ENCODE measurements at places on chromosomes 13 and 19. TPM values are rescaled to one million over a fixed set of nuclear protein-coding genes. Genes with fewer than 3 reads are reported as not detected.
A peak's percentile ranks its signal among the peaks of the same experiment; 100 is the strongest.

CATSPERD gene
- not detected for total RNA-seq

ZNF835 gene
- total RNA-seq = not detected

ZNF584 gene
- 14.3 TPM for total RNA-seq

ADGRE1 gene
- total RNA-seq = 5.8 TPM

ZNF8 gene
- total RNA-seq = 4.9 TPM

CGB8 gene
- total RNA-seq = not detected

TNFSF11 gene
- not detected for total RNA-seq

MEF2B gene
- total RNA-seq = not detected

TM9SF2 gene
- total RNA-seq = 29.3 TPM

AXL gene
- total RNA-seq = 48.7 TPM

TMEM59L gene
- total RNA-seq = 1.8 TPM

WTIP gene
- 12.9 TPM for total RNA-seq

IER2 gene
- total RNA-seq = 174 TPM

MRPL54 gene
- 58.7 TPM for total RNA-seq

DNA sequence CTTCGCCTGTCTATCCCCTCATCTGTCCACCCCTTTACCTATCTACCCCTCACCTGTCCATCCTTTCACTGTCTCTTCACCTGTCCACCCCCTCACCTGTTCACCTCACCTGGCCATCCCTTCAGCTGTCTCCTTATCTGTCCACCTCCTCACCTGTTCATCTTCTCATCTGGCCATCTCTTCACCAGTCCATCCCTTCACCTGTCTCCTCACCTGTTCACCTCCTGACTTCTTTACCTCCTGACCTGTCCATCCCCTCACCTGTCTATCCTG lies 13.2 kb upstream of the KANK2 start:
- no peak for DNase-seq

DNA sequence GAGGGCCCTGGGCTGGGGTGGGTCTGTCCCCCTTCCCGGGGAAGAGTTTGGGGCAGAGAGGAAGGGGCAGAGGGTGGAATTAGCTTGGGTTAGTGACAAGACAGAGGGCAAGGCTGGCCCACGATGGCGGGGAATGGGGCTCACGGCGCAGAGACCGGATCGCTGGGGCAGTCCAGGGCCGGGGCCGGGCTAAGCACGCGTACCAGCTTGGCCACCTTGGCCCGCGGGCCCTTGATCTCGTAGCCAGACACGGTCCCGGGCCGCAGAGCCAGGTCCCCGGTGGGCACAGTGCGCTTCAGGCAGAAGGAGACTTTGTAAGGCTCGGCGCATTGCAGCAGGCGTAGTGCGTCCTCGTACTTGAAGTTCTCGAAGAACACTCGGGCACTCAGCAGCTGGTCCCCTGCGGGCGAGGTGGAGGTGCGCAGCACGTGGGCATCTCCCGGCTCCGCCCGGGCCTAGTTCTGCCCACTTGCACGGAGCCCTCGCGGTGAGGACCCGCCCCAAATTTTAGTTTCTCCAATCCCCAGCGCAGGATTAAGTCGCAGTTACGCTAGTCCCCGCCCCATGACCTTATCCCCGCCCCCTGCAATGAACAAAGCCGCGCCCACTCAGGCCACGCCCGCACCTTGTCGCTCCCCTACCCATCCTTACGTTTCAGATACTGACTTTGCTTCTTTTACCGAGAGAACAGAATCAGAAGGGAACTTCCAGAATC lies 8.6 kb upstream of the HIPK4 start:
- peak; percentile 44 for DNase-seq

DNA sequence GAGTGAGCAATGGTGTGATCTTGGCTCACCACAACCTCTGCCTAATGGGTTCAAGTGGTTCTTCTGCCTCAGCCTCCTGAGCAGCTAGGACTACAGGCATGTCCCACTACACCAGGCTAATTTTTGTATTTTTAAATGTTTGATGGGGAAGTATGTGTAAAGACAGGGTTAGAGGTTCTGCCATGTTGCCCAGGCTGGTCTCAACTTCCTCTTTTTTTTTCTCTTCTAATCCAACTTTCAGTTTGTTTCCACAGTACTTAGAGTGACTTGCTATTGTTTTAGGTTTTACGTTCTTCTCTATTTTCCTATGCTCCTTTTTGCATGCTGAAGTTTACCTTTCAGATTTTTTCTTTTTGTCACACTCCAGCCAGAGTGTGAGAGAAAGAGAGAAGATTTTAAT lies 1433.0 kb downstream of the UQCRFS1 start:
- DNase-seq = no peak

GRCh38 chr19:51547397-51548212 lies 16.1 kb upstream of the SIGLEC6 start:
- no peak for DNase-seq

- DNase-seq = no peak
Measured at GRCh38 chr13:41606646-41607045, 149.3 kb downstream of the RGCC start.

DNA sequence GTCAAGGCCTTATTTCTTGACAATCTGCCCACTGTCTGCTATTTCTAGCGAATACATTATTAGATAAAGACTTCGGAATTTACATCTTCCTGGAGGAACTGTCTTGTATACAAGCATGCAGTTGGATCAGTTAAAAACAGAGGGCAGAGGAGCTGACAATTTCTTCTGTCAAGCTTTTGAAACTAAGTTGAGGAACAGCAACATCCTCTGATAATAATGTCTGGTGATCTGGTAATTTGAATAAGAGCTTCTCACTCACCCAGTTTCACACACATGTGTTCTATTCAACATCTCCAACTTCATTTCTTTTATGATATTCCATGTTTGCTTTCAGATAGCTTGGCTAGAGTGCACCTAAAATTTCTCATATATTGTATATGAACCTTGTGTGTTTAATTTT lies 50.2 kb downstream of the MTMR6 start:
- no peak for DNase-seq

DNA sequence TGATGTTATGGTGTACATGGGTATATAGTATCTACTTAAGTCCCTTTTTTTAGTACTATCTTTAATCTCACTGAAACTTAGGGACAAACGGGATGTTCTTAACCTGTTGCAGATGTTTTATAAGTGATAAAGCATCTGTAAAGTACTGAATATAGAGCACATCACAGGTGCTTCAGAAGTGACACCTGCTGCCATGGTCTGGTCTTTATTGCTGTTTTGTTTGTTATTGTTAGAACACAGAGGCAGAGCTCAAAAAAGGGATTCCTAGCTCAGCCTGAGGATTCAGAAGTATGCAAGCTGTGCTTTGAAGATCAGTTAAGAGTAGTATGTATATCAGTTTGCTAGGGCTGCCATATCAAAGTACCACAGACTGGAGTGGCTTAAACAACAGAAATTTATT lies 219.5 kb downstream of the DCT start:
- no peak for DNase-seq

DNA sequence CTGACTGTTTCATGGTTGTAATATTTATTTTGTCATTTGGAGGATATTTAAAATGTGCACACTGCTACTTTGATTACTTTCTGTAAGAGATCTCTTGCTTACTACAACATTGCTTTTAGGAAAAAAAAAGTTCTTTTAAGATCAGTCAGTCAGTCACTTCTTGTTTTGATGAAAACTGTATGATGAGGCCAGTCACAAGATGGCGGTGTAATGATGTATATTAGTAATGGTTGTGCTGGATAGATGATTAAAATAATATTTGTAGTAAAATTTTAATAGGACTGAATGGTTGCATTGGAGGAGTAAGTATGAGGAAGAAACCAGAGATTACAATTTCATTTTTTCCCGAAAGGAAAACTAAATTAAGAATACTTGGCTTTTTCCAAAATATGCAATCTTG lies 2411.1 kb downstream of the PCDH9 start:
- DNase-seq = no peak

GRCh38 chr13:111166882-111167675 lies 52.0 kb downstream of the ARHGEF7 start:
- DNase-seq = no peak

GRCh38 chr13:43938449-43938848 lies 58.7 kb downstream of the LACC1 start:
- no peak for DNase-seq

- no peak for DNase-seq
Measured at GRCh38 chr19:39197808-39198207, 1.0 kb downstream of the NCCRP1 start.

DNA sequence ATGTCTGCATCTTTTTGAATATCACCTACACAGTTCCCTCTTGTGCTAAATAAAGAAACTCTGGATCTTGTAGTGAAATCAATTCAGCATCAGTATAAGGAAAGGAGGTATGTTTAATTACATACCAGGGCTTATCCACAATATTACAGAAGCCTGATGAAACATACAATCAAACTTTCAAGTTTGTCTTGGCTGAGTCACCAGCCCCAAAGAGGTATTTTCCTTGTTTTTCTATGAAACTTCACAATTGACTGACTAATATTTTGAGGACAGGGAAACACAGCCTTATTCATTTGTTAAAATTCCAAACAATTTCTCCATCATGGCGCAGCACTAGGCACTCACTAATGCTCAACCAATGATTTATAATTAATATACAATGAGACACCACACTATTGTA lies 952.4 kb downstream of the PCDH17 start:
- no peak for DNase-seq

DNA sequence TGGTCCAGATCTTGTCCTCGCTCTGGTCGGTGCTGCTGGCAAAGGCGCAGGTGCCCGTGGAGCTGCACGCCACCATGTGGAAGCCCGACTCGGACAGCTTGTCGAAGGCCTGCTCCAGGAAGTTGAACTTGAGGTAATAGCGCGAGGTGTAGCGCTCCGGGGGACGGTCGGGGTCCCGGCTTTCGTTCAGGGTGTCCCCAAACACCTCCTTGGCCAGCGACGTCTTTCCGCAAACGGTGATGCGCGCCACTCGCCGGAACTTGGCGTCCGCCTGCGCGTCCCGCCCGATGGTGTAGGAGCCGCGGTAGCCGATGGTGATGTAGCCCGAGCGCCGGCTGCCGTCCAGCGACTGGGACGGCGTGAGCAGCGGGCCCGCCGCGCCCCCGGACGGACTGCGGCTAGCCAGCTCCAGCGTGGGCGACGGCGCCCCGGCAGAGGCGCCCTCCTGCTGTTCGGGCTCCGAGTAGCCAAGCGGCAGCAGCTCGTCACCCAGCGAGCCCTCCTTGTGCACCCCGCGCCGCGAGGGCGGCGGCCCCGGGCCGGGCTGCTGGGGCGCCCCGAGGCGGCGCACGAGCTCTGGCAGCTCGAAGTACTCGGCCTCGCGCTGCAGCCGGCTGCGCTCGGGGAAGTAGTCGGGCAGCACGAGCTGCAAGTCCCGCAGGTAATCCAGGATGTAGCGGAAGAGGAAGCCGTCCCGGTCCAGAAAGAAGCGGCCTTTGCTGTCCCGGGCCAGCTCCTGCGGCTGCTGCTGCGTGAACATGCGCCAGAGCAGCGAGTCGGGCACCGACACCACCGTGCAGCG lies 801 bp downstream of the KCTD12 start:
- peak; percentile 73 for DNase-seq

DNA sequence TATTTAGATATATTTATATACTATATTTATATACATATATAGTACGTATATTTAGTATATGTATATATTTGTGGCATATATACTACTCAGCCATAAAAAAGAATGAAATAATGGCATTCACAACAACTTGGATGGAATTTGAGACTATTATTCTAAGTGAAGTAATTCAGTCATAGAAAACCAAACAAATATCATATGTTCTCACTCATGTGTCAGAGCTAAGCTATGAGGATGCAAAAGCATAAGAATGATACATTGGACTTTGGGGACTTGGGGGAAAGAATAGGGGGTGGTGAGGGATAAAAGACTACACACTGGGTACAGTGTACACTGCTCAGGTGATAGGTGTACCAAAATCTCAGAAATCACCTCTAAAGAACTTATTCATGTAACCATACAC lies 1015.7 kb downstream of the EFNB2 start:
- DNase-seq = no peak

DNA sequence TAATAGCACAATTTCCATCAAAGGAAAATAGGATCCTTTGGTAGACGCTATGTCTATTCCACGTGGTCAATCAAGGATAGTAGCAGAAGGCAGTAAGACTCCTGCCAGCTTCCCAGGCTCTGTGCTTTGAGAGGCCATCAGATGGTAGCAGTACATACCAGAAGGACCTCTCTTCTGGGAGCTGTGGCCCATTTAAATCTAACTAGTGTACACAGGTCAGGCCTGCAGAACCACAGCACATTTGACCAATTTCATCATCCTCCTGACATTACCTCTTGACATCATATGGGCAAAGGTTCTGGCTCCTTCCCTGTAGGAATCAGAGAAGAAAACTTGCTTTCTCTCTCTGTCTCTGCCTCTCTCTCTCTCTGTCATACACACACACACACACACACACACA lies 229.6 kb upstream of the HTR2A start:
- no peak for DNase-seq

GRCh38 chr19:16148443-16149229 lies 5.2 kb downstream of the HSH2D start:
- DNase-seq = no peak

GRCh38 chr13:43545317-43545874 lies 241.4 kb downstream of the ENOX1 start:
- DNase-seq = no peak

DNA sequence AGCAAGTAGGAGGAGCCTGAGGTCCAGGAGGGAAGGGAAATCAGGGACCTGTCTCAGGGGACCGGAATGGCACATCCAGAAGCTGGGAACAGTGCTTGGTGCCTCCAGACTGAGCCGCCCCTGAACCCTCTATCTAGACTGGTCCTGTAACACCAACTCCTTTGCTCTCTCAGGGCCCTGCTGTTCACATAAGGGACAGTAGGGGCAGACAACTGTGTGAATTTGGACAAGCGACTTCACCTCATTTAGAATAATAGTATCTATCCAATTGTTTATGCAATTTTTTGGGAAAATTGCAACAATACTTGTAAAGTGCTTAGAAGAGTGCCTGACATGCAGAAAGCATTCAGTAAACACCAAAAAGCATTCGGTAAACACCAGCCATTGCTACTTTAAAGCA lies 14.0 kb downstream of the SYMPK start:
- DNase-seq = no peak

- DNase-seq = peak; percentile 91
Measured at GRCh38 chr13:32587011-32587810, 959 bp downstream of the PDS5B start.

- DNase-seq = no peak
Measured at GRCh38 chr13:50671497-50671850, 172.0 kb downstream of the DLEU7 start.

- DNase-seq = no peak
Measured at GRCh38 chr19:9865732-9866501, 30.8 kb downstream of the PIN1 start.

GRCh38 chr13:98984118-98984517 lies 6.3 kb upstream of the DOCK9 start:
- no peak for DNase-seq

DNA sequence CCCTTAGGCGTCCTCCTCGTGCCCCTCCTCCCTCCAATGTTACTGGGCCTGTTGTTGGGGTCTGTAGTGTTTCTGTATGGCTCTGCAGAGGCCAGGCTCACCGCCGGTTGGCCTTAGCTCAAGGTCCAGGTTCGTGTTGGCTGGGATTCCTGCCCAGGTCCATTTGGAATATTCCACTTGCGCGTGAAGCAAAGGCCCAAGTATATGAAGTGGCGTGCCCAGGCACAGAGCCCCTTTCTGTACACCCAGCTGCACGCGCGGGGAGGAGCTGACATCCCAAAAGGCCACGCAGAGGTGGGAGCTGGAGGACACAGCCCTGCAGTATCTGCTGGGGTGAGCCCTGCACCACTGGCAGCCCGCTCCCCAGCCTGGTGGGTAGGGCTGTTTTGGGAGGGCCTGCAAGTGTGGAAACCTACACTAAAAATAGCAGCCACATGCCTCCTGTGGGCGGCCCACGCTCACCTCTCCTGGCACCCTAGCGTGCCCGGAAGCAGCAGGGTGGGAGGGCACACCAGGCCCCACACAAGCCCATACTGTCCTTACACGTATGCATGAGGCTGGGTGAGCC lies 30.2 kb downstream of the CRTC1 start:
- no peak for DNase-seq

GRCh38 chr13:50787316-50788195 lies 55.9 kb downstream of the DLEU7 start:
- DNase-seq = no peak
